ENCODE measurements at places on chromosomes 5 and 9.

- DNase-seq: no peak
These were observed 254.3 kb upstream of the KIF2A start for GRCh38 chr5:62051747-62052146.

- no peak for DNase-seq
These were observed 67.5 kb upstream of the IRX2 start for GRCh38 chr5:2818936-2819335.

- DNase-seq: no peak
These were observed 9.1 kb upstream of the MSANTD3 start for GRCh38 chr9:100417815-100418214.

DNA sequence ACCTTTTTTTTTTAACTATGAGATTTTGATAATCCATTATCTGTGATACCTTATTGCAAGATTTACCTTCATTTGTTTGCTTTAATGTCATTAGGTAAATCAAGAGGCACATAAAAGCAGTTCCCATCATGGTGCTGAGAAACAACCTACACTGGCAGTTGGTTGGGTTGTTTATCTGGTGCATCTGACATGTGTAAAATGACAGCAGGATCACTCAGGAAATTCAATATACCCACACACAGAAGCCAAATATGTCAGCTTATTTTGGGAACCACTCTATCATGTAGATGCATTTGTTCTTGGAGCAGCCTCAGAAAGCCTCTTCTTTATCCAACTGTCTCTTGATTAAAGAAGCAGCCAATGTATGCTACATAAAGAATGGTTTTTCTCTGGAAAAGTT lies 7.8 kb upstream of the CCDC192 start:
- peak; percentile 85 for DNase-seq

DNA sequence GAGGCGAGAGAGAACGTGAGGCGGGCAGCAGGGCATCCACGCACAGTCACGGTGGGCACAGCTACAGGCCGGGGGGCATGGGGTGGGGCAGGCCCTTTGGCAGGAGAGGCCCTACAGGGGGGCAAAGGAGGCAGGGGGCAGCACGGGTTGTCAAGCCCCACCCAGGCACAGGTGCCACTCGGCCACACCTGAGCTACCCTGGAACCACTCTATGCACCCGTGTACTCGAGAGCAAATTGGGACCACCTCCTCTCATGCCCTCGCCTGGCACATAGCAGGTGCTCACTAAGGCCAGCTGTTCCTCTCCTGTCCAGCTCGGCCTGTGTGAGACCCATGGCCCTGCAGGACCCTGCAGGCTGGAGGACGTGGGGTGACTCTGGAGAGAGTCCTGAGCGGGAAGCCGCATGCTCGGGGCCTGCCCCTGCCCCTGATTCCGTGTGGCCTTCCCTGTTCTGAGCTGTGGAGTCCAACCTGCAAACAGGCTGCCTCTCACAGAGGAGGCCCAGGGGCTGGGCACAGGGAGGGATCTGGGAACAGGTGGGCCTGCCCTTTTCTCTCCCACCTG lies 31.4 kb upstream of the SARDH start:
- DNase-seq: no peak

- DNase-seq: peak; percentile 54
These were observed 70.5 kb downstream of the ERP44 start for GRCh38 chr9:100028201-100028784.

- DNase-seq: peak; percentile 52
These were observed 39.3 kb downstream of the CAPSL start for GRCh38 chr5:35898952-35899660.

DNA sequence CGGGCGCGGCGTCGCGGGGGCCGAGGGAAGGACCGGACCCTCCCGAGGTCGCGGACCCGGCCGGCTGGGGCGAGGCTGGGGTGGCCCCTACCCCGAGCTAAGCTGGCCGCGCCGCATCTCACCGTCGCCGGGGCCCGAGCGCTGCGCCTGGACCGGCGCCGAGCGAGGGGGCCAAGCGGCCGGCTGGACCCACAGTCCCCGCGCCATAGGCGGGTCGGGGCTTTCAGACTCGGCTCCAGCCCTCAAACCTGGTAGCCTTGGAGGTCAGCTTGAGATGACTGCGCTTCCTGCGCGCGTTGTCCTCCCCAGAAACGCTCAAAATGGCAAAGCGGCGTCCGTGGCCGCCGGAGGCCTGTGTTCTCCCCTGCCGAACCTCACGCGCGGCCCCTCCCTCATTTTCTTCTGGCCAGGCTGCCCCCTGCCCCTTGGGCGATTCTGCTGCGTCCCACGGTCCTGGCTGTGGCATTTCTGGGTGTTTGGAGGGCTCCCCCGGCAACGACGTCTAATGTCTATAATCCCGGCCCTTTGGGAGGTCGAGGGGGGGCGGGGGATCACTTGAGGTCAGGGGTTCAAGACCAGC lies 8.7 kb upstream of the GRIN1 start:
- no peak for DNase-seq

DNA sequence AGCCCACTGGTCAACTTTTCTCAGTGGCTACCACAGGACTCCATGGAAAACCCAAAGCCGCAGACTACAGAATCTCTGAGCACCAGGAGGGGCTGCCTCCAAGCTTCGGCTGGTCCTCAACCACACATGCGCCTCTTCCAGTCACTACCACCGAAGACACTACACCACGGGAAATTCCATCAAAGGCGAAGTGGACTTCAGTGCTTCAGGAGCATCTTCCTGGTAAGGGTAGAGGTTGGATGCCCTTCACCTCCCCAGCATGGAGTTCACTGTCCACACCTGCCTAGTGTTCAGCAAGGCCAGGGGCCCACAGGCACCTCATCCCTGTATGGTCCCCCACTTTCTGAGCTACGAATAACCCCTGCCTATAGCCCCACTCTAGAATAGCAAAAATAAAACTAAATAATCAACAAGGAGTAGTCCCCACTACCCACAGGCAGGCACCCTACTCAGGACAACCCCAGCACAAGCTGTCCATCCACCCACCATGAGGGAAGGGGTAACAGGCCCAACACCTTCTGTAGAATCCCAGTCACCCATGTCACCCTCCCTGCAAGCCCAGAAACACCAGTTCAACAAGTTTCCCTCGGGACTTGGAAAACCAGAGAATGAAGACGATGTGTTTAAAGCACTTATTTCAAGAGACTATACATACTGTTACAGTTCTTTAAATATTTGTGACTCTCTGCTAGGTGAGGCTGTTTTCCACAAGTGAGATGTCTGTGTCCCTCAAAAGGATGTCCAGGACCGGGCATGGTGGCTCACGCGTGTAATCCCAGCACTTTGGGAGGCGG lies 2.6 kb downstream of the VDAC1 start:
- DNase-seq: no peak

DNA sequence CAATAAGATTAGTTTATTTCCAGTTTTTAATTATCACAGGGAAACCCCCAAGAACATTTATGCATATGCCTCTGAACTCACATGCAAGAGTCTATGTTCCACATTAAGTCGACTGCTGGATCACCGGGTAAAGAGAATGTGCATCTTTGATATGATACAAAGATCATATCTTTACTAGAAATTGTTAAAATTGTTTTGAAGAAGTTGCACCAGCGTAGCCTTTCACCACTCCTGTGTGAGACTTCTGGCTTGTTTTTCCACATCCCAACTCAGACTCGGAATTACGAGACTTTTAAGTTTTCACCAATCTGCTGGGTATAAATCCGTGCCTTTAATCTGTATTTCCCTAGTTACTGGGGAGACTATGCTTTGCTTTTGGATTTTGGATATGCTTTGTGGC lies 113.2 kb downstream of the CEMIP2 start:
- DNase-seq: no peak

DNA sequence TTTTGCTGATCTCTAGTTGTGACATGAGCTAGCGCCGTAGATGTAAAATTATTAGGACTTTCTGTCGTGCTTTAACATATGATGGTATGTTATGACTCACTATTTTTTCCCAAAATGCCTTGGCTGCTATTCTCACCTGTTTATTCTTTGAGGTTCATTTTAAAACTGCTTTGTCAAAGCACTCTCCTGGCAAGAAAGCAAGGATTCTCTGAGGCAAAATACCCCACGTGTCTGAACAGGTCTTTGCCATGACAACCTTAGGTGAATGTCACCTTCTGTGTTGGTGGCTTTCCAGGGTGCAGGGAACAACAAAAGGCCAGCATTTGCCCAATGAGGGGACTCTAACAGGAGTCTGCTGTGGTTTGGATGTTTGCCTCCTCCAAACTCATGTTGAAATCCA lies 30.6 kb upstream of the COL5A1 start:
- DNase-seq: peak; percentile 55

GRCh38 chr9:123470991-123471770 lies 115.2 kb downstream of the CRB2 start:
- DNase-seq: no peak

GRCh38 chr5:135225856-135226560 lies 173.0 kb downstream of the MACROH2A1 start:
- no peak for DNase-seq

DNA sequence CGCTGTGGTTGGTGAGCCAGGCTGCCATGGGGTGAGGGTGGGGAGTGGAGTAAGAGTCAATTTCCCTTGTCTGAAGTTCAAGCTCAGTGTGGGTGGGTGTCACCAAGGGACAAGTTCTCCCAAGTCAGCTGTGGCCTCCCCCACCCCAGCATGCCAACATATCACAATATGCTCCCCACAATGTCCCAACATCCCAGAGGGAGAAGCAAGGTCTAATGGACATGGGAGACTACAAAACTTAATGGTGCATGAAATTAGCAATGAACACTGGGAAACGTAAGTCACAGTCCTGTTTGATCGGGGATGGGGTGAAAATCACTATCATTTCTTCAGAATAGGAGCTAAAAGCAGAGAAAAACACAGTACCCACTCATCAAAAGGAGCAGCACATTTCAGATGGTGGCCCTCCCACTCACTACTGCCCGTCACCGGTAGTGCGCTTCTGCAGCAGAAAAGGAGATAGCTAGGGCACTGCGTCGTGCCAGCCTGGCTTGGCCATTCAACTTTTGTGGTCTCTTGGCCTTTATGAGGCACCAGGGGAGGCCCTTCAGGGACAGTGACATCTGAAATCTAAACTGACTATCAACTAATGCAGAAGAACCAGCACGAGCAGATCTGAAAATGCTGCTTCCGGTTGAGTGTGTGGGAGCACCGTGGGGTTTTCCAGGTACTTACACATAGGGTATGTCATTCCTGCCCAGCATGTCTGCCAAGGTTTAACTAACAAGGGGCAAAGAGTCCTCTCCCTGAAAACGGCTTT lies 20.5 kb upstream of the NDFIP1 start:
- DNase-seq: no peak

GRCh38 chr5:173786286-173787187 lies 101.6 kb upstream of the CPEB4 start:
- no peak for DNase-seq

GRCh38 chr5:157610990-157611389 lies 35.4 kb upstream of the ADAM19 start:
- no peak for DNase-seq

DNA sequence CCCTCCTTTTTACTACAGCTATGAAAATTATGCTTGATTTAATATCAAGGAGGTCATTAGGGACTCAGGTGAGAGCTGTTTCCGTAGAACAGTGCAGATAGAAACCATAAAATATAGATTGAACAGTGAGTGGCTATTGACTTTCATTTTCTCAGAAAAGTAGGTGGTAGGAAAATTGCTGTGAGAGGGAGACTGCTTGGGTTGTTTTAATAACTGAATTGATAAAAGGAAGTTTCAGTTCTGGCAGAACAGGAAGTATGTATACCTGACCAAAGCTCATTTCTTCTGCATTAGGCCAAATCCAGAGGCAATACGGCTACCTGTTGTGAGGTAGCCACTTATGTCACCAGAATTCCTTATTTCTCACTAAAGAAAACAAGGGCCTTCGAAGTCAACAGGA lies 761.7 kb upstream of the ARRDC3 start:
- no peak for DNase-seq

DNA sequence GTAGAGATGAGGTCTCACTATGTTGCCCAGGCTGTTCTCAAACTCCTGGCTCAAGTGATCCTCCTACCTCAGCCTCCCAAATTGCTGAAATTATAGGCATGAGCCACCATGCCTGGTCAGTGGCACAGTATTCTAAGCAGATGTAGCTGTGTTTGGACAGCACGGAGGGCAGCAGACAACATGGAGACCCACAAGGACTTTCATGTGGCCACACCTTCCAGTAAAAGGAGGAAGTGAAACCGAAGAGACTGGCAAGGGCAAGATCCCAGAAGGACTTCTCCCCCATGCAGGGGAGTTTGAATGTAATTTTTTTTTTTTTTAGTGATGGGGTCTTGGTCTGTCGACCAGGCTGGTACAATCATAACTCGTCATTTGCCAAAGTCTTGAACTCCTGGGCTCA lies 172.2 kb downstream of the TRPM3 start:
- no peak for DNase-seq

DNA sequence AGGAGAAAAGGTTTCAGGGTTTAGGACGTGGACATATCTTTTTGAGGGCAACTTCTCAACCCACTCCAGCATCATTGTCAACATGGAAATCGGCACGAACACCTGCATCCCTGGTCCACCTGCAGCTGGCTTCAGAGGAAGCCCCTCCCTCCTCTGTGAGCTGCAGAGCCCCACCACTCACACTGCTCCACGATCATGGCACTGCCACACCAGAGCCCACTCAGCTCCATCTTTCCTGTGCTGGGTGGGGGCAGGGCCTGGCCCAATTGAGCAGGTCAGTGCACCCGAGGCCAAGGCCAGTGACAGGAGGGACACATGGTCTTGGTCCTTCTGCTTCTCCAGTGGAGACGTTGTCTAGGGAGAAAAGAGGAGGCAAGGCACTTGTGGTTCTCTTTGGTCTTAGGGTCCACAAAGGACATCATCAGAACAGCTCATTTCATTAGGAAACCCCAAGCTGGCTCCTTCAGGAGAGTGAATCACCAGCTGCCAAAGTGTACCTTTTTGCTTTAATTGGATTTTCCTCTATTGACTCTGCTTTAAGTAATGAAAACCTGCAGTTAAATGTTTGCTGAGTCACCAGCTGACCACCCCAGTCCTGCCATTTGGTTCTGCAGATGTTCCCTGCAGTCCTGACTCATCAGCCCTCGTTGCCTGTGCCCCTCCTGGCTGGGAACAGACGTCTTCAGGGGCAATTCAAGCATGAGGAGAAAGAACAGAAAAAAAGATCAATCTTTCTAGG lies 56.2 kb downstream of the UBE2QL1 start:
- DNase-seq: no peak

GRCh38 chr9:89933578-89933977 lies 328.8 kb downstream of the GADD45G start:
- DNase-seq: no peak

GRCh38 chr9:94976077-94976476 lies 249.6 kb downstream of the AOPEP start:
- no peak for DNase-seq
